ENCODE measurements at places on chromosomes 3 and 15. TPM values are rescaled to one million over a fixed set of nuclear protein-coding genes. Genes with fewer than 3 reads are reported as not detected.

GRCh38 chr15:74203914-74204431 is 1.4 kb upstream of the STRA6 start:
- DNase-seq: no peak

The FSD2 gene
- not detected for total RNA-seq

The NR1I2 gene
- total RNA-seq: 1.0 TPM

The ASB14 gene
- total RNA-seq: not detected

Measured in activated CD8-positive, alpha-beta T cell treated with anti-CD3 and anti-CD28 coated beads for 36 hours (primary cell).